MCF 10A (cell line): ENCODE measurements at places on chromosomes 3 and 15.

- no peak for DNase-seq
Measured at GRCh38 chr15:65521350-65521749, 3.9 kb upstream of the DPP8 start.

DNA sequence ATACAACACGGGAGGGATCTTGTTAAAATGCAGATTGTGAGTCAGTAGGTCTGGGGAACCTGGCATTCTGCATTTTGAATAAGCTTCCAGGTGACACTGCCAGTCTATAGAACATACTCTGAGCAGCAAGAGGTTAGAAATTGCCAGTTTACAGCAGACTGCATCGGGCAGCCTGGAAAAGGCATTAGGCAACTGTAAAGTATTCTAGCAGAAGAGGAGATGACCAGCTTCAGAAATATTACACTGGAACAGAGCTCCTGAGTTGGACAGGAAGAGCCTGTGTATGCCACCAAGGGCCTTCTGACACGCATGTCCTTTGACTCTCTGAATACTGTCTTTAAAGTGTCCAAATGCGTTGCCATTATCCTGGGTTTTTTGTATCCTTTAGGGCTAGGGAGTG, 2.5 kb upstream of the ACAN start:
- DNase-seq: no peak

DNA sequence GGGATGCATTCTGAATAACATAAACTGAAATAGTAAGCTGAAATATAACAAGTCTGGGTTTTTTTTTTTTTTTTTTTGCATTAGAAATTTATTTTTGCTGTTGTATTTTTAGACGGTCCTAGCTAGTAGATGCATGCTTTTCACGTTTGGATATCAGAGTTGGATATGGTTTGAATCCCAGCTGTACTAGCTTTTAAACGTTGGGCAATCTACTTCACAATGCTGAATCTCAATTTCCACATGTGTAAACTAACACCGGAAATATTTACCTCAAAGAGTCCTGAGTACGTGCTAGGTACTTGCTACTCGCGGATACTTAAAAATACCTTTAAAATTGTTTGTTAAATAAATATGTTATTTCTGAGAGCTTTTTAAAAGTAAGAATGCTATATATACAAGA, 139.8 kb downstream of the BBX start:
- peak; percentile 70 for DNase-seq

DNA sequence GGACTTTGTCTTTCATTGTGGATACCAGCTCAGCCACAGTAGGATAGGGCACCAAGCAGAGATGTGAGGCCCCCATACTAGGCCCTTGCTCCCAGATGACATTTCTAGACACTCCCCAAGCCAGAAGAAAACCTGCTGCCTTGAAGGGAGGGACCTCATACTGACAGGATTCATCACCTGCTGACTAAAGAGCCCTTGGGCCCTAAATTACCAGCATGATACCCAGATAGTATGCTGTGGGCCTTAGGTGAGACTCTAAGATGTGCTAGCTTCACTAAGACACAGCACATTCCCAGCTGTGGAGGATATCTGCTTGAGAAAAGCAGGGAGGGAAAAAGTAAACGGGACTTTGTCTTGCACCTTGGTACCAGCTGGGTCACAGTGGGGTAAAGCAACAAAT, 324.0 kb downstream of the TBL1XR1 start:
- no peak for DNase-seq

DNA sequence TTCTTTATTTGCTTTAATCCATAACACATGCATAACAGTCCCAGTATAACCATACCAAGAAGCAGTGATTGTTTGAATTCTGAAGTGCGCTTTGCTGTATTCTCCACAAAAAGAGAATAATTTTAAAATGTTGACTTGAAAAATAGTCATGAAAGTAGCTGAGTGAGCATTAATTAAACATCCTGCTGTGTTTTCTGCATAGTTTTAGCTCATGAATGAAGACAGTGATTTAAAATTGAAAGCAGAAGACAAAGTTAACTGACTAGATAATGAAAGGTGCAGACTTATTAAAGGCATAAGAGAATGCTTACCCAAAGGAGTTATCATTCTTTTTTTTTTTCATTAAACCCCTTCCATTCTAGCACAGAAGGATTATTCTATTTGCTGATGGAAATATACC, 143.5 kb downstream of the GABRG3 start:
- no peak for DNase-seq

GRCh38 chr3:119628816-119629445, 31.2 kb downstream of the PLA1A start:
- DNase-seq: no peak

- DNase-seq: peak; percentile 76
Measured at GRCh38 chr3:100710261-100710968, 1.1 kb downstream of the TFG start.

- no peak for DNase-seq
Measured at GRCh38 chr3:189907803-189908202, 212.9 kb downstream of the P3H2 start.

- no peak for DNase-seq
Measured at GRCh38 chr3:120418446-120418845, 32.3 kb downstream of the FSTL1 start.

GRCh38 chr15:25439369-25439836, 579 bp upstream of the UBE3A start:
- DNase-seq: no peak

GRCh38 chr3:148280623-148281242, 417.0 kb upstream of the AGTR1 start:
- DNase-seq: no peak

DNA sequence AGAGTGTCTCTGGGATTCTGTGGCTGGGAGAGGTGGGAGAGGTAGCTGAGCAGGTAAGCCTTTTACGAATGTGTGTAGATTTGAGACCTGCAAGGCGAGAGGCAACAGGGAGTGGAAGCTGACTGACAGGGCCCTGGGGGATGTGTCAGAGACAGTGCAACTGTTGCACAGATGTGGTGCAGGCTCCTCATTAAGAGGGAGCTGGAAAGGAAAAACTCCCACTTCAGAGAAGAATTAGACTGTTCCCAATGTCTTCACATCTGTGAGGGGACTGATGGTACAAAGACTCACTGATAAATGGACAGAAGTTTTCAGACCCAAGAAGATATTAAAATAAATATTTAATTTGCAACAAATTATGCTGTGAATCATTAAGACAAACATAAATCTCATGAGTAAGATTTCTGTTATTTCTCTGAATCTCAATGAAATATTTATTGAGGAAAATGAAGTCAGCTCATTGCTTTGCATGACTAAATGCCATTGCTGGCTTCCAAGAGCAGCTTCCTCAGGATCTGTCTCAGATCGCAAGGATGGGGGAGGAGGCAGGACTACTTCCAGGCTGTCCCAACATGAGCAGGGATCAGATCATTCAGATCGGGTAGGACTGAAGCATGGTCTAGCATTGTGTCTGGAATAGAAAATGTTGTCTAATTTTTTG, 127.3 kb upstream of the ROPN1 start:
- DNase-seq: no peak

- DNase-seq: no peak
Measured at GRCh38 chr3:16838561-16838960, 46.2 kb upstream of the PLCL2 start.

- DNase-seq: no peak
Measured at GRCh38 chr3:60276615-60277014, 974.6 kb downstream of the FHIT start.

GRCh38 chr15:32778391-32779176, 60.8 kb downstream of the GREM1 start:
- DNase-seq: no peak

DNA sequence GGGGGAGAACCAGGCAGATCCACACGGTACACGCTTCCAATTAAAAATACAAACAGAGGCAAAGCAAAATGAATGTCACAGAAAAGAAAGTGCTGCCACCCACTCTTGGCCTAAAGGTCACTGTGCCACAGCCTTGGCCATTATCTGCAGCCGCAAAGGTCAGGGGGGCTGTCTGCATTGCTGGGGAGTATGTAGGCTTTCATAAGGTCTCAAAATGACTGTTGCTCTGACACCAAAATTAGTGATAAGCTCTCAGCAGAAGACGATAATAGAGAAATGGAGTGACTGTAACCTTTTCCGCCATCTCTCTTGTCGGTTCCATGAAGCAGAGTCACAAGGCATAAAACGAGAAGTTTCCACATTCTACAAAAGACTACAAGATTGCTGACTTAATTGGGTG, 374.2 kb upstream of the ICE2 start:
- no peak for DNase-seq

- DNase-seq: no peak
Measured at GRCh38 chr15:86506401-86506800, 426.7 kb downstream of the AGBL1 start.

DNA sequence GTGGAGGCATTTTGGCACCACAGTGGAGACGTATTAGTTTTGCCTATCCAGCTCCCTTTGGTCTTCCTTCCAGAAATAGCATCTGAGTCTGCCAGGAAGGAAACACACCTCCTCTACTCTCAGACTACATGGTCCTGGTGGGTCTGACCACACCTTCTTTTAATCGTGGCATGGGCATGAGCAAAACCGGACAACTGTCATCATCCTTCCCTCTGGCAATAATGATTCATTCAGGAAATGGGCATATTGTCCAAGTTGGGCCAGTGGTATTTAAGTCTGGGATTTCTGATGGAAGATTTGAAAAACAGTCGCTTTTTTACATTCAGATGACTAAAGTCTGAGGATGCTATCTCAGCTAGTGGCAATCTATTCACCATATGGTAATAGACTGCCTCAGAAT, 601.0 kb upstream of the ADAMTS9 start:
- DNase-seq: peak; percentile 9

DNA sequence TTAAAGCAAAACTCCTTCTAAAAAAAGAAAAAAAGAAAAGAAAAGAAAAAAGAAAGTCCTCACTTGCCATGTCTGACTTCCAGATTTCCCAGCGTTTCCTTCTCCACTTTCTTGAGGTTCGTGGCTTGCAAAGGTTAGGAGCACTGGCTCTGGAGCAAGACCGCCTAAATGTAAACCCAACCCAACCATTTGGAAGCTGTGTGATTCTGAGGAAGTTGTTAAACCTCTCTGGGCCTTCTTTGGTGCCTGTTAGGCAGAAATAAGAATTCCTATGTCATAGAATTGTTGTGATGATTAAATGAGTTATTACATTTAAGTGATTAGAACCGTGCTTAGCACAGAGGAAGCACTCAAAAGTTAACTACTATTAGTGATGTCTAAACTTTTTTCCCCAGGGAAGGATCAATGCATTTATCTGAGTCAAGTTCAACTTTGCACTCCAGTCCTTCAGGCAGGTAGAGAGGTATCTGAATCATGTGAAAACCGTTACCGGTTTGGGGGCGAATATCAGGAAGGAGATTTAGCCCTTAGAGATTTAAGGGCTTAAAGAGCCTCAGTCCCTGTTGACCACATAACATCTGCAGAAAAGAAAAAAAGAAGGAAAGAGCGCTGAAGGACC, 78.3 kb upstream of the HES1 start:
- no peak for DNase-seq

- no peak for DNase-seq
Measured at GRCh38 chr3:68485051-68485450, 447.3 kb downstream of the TAFA4 start.

DNA sequence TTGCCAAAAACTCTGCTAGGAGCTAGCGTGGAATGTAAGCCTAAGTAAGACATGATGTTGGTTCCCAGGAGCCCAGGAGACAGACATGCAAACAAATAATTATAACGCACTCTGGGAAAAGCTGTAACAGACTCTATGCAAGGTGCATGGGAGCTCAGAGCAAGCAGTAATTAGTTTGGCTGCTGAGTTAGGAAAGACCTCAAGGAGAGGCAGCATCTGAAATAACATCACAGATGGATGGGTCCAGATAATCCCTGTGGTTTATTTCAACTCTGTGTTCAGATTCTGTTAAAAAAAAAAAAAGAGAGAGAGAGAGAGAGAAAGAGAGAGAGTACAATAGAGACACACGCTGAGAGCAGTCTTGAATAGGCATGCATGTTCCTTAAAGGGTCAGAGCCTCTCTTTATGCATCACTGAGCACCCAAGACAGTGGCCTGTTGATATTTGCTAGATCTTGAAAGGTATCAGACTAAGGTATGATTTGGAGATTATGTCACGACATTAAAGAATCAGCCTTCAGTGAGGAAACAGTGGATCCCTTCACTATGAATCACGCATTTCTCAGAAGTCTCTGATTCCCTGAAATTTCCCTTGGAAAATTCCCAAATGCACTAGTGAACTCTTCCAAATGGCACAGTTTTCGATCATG, 124.4 kb upstream of the LIPC start:
- DNase-seq: peak; percentile 34

DNA sequence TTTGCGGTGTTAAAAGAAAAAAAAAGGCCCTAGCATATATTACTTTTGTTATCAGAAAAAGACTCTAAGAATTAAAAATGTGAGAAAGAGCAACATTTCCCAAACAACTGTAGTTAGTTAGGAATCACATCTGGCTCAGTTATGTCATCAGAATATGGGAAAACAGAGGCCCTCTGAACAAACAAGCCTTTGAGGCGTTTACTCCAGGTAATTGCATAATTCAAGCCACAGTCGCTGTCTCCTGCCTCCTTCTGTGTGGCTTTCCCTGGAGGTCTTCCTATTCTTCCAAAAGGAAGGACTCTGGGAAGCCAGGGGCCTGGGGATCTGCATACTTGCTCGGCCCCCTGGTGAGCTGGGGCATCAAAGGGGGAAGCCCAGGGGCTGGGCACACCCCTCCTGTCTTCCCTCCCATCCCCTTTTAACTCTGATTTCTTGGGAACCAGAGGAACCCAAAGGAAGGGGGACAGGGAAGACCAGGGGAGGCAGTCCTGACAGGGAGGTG, 3.7 kb upstream of the FAM107A start:
- no peak for DNase-seq

GRCh38 chr3:66610562-66610909, 109.7 kb upstream of the LRIG1 start:
- DNase-seq: no peak

GRCh38 chr15:88029696-88030095, 226.8 kb downstream of the NTRK3 start:
- no peak for DNase-seq

- no peak for DNase-seq
Measured at GRCh38 chr3:186152889-186153292, 44.0 kb upstream of the ETV5 start.

GRCh38 chr3:42438193-42438592, 27.8 kb upstream of the LYZL4 start:
- DNase-seq: no peak

- DNase-seq: peak; percentile 2
Measured at GRCh38 chr3:59866076-59866475, 816.3 kb upstream of the CFAP20DC start.

GRCh38 chr15:66938114-66938830, 127.1 kb upstream of the SMAD3 start:
- no peak for DNase-seq

- no peak for DNase-seq
Measured at GRCh38 chr3:180295811-180296210, 259.1 kb upstream of the PEX5L start.

GRCh38 chr3:148331081-148331846, 366.4 kb upstream of the AGTR1 start:
- DNase-seq: no peak

DNA sequence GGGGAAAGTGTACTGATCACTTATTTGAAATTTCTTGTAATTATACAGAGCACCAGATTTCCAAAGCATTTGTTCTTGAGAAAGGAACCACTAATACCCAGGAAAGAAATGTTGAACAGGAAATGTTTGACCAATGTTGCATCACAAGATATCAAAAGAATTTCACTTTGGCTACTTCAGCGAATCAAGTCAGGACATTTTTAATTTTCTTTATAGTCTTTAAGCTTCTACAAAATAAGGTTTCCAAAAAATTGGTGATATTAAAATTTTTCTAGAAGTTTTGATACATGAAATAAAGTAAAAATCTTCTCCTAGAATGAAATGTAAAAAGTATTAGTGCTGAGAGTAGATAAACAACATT, 421.9 kb downstream of the MECOM start:
- peak; percentile 28 for DNase-seq

GRCh38 chr3:63228677-63229076, 49.4 kb upstream of the SYNPR start:
- DNase-seq: peak; percentile 60

GRCh38 chr3:17162116-17162515, 277.4 kb downstream of the PLCL2 start:
- no peak for DNase-seq
